ENCODE measurements at places on chromosomes 7 and 10.

GRCh38 chr7:108270385-108271015, 140.3 kb upstream of the LAMB4 start:
- no peak for DNase-seq
- H3K4me3 ChIP-seq, result no peak overlapping the region
- H3K27me3 ChIP-seq, result no peaks in the 10 kb centered on the region
- no peak overlapping the region for H3K27ac ChIP-seq
- H3K36me3 ChIP-seq, result no peaks in the 10 kb centered on the region

DNA sequence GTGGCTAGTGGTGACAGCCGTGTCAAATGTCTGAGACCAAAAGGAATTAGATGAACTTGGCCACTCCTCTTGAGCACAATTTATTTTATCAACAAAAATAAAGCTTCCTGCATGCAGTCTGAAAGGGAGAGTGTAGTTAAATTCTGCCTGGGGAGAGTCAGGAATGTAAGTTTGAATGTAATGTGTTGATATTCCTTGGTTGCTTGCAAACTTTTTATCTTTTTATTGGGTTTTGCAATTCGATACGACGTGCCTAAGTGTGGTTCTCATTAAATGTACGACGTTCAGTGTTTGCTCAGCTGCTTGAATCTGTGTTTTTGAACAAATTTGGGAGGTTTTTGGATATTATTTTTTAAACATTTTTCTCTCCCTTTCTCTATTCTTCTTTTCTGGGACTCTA, 839.9 kb downstream of the CCSER2 start:
- H3K4me3 ChIP-seq, result no peak overlapping the region
- no peaks in the 10 kb centered on the region for H3K27me3 ChIP-seq
- H3K27ac ChIP-seq, result no peak overlapping the region
- H3K36me3 ChIP-seq, result no peaks in the 10 kb centered on the region

GRCh38 chr10:119413471-119414080, 128.9 kb downstream of the RGS10 start:
- H3K27me3 ChIP-seq, result no peaks in the 10 kb centered on the region
- no peak overlapping the region for H3K4me3 ChIP-seq
- no peak for DNase-seq
- H3K4me1 ChIP-seq, result peaks cover 59% of the 10 kb centered on the region
- no peaks in the 10 kb centered on the region for H3K36me3 ChIP-seq

GRCh38 chr7:148458263-148458662, 132.3 kb upstream of the C7orf33 start:
- DNase-seq, result no peak
- no peaks in the 10 kb centered on the region for H3K4me1 ChIP-seq
- H3K36me3 ChIP-seq, result no peaks in the 10 kb centered on the region

Data from esophagus squamous epithelium (tissue), 5 donors.